ENCODE measurements at places on chromosomes 6 and 20.

GRCh38 chr20:46634528-46634927 lies 16.7 kb downstream of the SLC13A3 start:
- DNase-seq = no peak

DNA sequence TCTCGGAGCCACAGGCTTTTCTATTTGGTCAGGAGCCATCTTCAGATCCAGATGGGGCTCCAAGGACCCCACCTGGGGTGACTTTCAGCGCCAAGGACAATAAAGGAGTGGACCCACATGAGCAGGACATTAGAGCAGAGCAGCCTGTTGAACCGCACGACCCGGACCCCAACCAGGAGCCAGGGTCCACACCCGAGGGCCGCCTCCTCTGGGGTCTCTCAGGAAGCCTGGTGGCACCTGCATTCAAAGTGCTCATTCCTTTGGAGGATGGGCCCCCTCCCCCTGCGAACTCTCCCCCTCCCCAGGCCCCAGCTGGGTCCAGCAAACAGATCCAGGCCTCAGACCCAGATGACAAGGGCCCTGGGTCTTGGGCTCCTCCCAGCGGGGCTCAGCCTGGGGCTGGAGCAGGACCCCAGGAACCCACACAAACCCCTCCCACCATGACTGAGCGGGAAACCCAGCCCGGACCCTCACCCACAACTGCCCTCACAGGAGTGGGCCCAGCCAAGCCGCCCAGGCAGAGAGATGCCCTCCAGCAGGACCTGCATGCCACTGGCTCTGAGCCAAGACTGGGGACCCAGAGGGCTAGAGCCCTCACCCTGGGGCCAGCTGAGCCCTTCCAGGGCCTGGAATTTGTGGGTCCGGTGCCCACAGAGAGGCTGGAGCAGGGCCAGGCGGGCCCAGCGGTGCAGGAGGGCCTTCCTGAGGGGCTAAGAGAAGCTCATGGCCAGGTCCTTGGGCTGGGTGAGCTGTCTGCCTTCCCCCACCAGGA lies 23.9 kb downstream of the RAB44 start:
- DNase-seq = no peak

DNA sequence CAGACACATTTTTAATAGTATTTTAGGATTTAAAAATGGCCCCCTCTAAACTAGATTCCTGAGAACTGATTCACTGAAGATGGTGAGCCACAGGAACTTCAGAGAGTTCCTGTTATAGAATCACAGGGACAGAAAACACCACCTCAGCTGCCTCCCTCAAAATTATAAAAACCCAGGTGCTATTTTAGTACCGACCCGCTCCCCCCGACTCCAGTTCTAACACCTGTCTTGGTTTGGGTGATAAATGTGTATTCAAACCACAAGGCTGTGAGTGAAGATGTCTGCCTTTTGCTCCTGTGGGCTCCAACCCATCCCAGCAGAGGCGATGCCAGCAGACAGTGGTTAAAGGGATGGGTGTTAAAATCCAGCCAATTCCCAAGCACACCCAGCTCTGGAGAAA lies 127.4 kb upstream of the LY86 start:
- DNase-seq = no peak

DNA sequence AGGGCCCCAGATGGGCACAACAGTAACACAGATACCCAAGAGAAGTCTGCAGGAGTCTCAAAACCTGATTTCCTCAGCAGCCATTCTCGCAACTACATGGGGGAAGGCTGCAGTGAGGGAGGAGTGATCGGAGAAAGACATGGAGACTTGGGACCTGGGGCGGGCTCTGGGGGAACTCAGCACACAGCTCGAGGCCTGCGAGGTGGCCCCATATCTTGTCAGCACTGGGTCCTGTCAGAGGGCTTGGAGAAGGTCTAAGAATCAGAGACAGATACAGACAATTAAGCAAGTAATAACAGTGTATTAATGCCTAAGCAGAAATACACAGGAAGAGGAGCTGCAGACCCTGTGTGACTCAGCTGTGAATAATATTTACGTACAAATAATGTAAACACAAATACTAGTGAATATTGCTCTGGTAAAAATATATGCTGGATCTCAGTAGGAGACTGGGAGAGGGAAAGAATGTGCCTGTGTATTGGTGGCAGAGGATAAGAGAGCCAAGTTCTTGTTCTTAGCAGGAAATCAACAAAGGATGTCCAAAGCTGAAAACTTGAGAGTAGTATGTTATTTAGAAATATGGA lies 336.2 kb downstream of the ZFAND3 start:
- DNase-seq = no peak

GRCh38 chr6:163285691-163286090 lies 128.8 kb upstream of the QKI start:
- DNase-seq = no peak

GRCh38 chr20:21397341-21398108 lies at the start of gene NKX2-4:
TSS of gene NKX2-4 (minus strand) at chr20:21397526. CDS start at chr20:21397399, 127 bp downstream.
- no peak for DNase-seq

- DNase-seq = no peak
Measured at GRCh38 chr6:159973406-159973805, 4.5 kb downstream of the IGF2R start.

DNA sequence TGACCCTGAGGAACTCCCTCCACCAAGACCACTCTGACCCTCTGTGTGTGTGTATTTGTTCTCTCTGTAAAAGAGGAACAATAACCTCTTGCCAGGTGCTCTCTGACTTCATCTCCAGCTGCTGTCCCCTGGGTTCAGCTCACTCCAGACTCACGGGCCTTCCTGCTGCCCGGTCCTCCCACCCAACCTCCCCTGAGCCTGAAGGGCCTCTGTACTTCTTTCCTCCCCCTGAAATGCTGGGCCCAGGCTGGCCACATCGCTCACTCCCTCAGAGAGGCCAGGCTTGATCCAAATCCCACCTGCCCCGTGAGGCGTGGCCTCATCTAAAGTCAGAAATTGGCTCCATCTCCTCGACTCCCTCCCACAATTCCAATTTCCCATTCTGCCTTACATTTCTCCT lies 202.4 kb downstream of the PRKN start:
- no peak for DNase-seq

DNA sequence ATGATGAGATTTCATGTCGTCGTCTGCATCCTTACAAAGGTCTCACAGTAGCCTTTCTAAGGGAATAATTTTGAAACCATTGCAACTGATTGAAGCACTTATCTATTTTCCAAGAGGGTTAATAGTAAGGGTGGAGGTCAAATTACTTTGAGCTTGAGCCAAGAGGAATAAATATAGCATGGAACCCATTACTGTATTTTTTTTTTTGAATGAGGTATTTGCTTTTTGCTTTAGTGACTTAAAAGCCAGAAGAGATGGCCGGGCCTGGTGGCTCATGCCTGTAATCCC lies 78.3 kb downstream of the SCAND1 start:
- no peak for DNase-seq

DNA sequence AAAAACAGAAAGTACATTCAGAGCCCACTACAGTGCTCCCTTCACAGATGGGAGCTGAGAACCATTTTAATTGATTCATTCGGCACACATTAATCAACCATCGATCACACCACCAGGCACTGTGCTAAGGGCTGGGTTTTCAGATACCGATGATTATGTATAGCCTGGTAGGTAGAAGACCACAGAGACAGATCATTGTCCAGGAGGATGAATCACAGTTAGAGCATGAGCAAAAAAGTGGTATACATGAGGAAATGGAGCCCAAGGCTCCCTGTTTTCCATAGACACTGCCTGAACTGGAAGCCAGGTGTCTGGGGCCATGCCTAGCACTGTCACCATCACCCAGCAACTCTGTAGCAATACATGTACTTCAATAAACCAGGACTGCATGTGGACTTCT lies 9.0 kb upstream of the PRDM1 start:
- no peak for DNase-seq

GRCh38 chr6:9487128-9487527 lies 927.7 kb downstream of the TFAP2A start:
- no peak for DNase-seq

- no peak for DNase-seq
Measured at GRCh38 chr6:23412770-23413169, 713.2 kb upstream of the NRSN1 start.

DNA sequence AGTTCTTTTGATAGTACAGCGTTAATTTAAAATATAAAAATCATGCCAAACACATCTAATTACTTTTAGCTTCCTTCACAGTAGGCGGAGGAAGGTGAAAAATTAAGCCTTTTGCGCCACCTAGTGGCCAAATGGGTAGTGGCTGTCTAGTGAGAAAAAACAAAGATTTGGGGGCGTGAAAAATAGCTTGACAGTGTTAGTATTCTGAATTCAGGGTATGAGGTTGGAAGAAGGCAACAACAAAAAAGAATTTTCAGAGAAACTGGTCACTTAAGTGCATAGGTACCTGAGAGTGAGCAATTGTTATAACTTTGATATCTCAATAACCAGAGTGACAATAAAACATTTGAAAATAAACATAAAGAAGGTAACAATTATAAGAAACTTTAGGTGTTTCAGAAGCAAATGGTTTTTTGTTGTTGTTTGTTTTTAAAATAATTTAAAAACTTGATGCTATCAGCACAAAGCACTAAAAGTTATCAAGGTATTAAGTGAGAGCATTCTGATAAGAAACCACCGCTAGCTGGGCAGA lies 14.3 kb downstream of the PSMB9 start:
- DNase-seq = peak; percentile 67

- DNase-seq = no peak
Measured at GRCh38 chr6:10520468-10520867, 683 bp upstream of the GCNT2 start.

DNA sequence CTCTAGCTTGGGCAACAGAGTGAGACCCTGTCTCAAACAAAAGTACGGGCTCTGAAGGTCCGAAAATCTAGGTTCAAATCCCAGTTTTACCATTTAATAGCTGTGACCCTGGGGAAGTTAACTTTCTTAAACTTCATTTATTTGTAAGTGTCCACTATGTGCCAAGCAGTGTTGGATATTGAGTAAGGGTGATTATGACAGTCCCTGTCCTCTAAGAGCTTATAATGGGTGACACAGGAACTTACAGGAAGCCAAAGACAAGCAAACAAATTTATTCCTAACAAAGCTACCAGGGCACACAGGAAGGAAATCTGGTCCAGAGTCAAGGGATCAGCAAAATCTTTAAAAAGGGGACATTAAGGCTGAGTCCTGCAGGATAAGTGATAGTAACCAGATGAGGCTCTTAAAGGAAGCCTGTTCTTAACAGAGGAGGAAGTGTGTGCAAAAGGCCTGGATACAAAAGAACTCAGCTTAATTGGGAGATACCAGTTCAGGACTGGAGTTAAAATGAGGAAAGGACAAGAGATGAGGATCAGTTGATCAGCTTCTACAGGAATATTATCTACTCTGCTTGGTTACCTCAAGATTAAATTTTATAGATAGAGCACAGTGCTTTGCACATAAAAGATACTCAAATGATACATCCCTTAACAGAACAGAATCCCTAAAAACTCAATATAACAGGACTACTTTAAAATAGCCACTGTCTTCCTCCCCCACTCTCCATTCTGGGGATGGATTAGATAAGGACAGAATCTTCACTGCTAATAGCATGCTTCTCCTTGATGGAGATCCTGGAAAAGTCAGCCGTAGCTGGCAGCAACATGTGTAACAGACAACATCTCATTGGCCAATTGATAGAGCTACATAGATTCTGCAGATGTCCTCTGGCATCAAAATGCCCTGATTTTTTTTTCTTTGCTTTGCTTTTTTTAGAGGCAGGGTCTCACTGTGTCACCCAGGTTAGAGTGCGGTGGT lies 6.1 kb downstream of the SNX3 start:
- DNase-seq = no peak

DNA sequence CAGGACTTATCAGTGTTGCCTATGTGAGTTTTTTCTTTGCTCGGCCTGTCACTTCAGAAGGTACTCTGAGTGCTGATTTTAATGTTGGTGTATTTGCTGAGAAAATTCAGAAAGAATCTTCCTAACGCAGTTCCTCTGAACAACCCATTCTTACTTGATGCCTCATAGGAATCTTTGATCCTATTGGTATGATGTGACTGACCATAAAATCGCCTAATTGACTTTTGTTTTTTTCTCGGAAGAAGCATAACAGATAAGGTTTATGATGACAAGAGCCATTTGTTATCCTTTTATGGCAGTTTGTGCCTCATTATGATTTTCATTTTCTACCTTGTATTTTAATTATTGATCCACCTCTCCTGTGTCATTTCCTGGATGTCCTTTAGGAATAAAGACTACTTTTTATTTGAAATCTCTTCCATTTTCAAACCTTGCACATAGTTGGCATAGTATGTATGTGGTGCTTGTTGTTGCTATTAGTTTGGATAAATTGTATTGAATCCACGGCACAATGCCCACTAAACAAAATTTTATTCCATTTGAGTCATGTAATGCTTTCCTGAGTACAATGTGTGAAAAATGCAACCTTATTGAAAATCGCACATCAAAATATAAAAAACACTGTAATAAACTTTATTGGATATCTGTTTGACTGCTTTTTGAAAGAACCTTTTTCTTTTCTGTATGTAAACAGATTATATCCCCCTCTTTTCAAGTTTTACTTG lies 37.3 kb downstream of the LRRC1 start:
- no peak for DNase-seq

- DNase-seq = no peak
Measured at GRCh38 chr6:20661721-20662120, 127.5 kb downstream of the CDKAL1 start.

GRCh38 chr20:47493963-47494293 lies 7.8 kb upstream of the NCOA3 start:
- DNase-seq = no peak

Measured in stimulated activated CD4-positive, alpha-beta T cell treated with anti-CD3 and anti-CD28 coated beads, Interleukin-1b, Interleukin-23, amount 100 ng/mL, for 1 hour (primary cell).